Vagina (tissue), 2 donors: ENCODE measurements at places on chromosomes 16 and 17.

GRCh38 chr16:85288869-85289660 is 176.8 kb upstream of the CIBAR2 start:
- no peak for DNase-seq

- DNase-seq, result no peak
These were observed 116.4 kb upstream of the RCVRN start for GRCh38 chr17:10021272-10021984.

GRCh38 chr17:74682028-74682427 is 30.7 kb downstream of the CD300LF start:
- no peak for DNase-seq

- no peak for DNase-seq
These were observed 8.7 kb downstream of the PPM1E start for GRCh38 chr17:58764373-58764772.
